ENCODE measurements at places on chromosomes 13 and 19.

GRCh38 chr19:32103541-32103940 lies 241.9 kb upstream of the ZNF507 start:
- DNase-seq: no peak

GRCh38 chr13:112867301-112867711 lies 101.7 kb upstream of the MCF2L start:
- no peak for DNase-seq

- no peak for DNase-seq
Measured at GRCh38 chr13:106911627-106912026, 343.7 kb upstream of the ARGLU1 start.

DNA sequence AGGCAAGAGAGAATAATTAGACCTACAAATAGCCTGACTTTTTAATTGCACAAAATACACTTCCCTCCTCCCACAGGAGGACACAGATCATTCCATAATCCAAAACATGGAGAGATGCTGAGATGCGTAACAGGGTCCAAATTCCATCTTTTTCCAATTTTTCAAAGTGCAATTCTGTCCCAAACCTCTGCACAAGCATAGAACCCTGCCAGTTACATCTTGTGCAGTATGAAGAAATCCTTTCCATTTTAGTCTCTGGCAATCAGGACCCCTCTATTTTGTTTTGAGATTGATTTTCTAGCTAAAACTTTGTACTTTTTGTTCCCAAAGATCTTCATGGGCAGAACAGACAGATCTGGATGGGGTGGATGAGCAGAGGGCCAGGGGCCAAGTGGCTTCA lies 209.2 kb downstream of the B3GLCT start:
- no peak for DNase-seq

DNA sequence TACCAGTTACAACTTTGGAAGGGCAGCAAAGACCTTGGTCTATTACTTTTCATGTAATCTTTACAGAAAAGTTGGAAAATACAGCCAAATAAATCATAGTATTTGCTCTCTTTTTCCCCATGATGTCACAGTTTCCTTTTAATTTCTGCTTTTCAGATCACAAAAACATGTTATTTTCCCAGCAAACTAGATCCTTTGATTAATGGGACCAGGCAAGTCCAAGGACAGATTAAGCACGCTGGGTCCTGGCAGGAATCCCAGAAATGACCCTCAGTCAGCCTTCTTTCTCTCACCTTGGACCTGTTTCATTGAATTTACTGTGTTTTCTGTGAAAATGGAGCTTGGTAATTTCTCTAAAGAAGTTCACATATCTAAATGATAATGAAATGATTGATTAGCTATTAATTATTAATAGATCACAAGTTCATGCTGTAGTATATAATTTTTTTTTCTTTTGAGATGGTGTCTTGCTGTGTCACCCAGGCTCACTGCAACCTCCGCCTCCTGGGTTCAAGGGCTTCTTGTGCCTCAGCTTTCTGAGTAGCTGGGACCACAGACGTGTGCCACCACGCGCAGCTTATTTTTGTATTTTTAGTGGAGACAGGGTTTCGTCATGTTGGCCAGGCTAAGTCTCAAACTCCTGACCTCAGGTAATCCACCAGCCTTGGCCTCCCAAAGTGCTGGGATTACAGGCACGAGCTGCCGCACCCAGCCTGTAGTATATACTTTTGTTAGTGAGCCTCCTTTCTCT lies 16.0 kb downstream of the SPATA13 start:
- DNase-seq: no peak
